Adrenal gland (tissue), 19 donors: ENCODE measurements at places on chromosomes 7 and 10. TPM values are rescaled to one million over a fixed set of nuclear protein-coding genes. Genes with fewer than 3 reads are reported as not detected.

DNA sequence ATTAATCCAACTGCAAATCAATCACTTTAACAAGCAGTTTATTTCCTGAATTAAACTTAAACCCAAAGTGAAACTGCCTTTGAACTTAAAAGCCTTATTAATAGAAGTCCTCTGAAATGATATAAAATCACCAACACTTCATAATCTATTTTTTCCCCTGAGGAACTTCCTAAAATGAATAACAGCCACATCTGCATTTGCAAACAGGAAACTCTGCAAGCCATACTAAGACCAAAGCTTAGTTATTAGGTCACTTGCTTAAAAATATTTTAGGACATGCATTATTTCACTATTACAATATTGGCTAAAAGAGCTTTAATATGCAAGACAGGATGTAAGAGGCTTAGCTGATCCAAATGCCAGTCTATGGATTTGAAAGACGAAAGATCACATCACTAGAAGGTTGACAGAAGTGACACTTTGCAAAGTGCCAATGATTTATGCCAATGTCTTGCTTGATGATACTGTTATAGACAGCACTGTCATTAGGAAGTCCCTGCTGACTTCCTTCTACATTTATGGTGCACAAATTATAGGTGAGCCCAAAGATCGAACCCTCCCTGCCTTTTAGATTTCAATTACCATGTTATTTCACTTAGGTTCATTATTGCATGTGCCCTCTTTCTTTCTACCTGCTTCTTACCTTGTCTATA lies 99.9 kb upstream of the SKAP2 start:
- DNase-seq: no peak

Gene PANK1
- total RNA-seq: 5.3 TPM

- no peak for DNase-seq
Measured at GRCh38 chr7:2142386-2142785, 90.4 kb downstream of the MAD1L1 start.

Gene CYP3A4
- 0.61 TPM for total RNA-seq

DNA sequence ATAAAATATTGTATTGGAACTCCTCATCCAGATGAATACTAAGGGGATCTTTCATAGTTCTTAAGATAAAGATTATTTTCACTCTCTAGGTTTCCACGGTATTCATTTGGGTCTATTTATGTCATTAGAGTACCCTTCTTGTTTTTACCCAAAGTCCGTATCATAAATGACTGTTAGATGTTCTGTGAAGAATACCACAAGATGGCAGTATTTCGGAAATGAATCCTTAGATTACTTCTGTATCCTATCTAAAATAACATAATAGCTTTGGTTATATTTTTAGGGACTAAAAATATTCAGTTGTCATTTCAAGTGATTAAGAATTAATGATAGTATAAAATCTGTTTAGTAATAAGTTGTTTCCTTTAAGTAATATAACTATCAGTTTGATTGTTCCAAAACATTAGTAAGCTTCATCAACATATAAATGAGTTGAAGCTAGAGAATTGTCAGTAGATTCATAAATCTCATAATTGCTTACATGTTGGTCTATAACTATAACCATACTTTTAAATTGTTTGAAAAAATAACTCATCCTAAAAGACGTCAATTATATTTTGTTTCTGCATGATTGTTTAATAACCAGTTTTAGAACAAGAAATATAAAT lies 337.5 kb upstream of the KCND2 start:
- no peak for DNase-seq

DNA sequence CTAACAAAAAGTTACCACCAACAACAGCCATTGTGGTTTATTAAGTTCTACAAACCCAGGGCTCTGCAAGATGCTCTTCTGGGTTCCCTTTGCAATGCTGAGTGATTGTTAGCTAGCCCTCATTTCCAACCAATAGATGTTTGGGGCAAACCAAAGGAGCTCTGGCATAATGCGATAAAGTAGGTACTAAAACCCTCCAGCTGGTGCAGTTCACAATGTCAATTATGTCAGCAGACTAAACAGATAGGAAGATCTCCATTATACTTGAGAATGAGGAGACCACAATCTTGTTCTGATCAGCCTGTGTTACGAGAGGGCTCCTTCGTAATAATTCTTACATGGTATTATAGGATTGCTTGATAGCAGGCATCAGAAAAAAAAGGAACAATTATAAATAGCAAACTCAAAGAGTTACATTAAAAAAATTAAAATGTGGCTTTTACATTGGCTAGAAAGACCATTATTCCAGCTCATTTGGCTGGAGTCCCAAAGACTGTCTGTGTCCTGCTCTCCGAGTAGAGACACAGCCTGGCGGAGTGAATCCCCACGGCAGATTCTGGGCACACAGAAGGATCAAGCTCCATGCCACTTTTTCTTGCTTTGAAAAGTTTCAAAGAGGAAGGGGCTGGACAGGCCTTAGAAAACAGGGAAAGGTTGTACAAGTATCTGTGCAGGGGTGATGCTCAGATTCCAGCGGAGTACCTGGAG lies 93.8 kb downstream of the ZRANB1 start:
- peak; percentile 47 for DNase-seq

Gene DPCD
- 8.3 TPM for total RNA-seq

GRCh38 chr10:122245136-122245535 lies 26.0 kb upstream of the BTBD16 start:
- no peak for DNase-seq

GRCh38 chr7:157513162-157513621 lies 176.4 kb downstream of the DNAJB6 start:
- no peak for DNase-seq

GRCh38 chr10:17836942-17837341 lies 27.8 kb downstream of the MRC1 start:
- DNase-seq: peak; percentile 29

DNA sequence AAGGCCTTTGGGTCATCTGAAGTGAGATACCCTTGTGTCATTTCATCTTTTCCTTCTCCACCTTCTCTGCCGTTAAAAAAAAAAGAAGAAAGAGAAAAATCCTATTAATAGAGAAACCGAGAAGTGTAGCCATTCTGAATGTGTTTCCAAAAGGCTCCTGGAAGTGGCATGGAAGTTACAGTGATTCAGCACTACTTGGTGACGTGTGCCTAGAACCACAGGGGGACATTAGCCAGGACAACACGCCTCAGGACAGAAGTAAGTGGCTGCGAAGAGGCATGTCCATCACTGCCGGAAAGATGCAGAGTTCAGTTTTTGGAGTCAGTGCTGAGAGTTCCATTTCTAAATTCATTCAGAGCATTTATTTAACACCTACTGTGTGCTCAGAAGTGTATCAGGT lies 6.3 kb downstream of the HTRA1 start:
- no peak for DNase-seq

- DNase-seq: no peak
Measured at GRCh38 chr7:92749832-92750446, 86.4 kb downstream of the CDK6 start.
